MG63 (cell line): ENCODE measurements at places on chromosomes 6 and 20. TPM values are rescaled to one million over a fixed set of nuclear protein-coding genes. Genes with fewer than 3 reads are reported as not detected.

CNR1 gene
- 0.07 and 0.72 TPM in 2 replicates for total RNA-seq

ACTL10 gene
- total RNA-seq = 2.4 and 3.5 TPM in 2 replicates

AGER gene
- 1.4 TPM in 1 of 2 replicates, not detected in the other for total RNA-seq

HECA gene
- 4.0 and 4.8 TPM in 2 replicates for total RNA-seq

EDN1 gene
- total RNA-seq = 23.2 and 26.8 TPM in 2 replicates

SEMG2 gene
- total RNA-seq = not detected in 2 replicates

SLC26A8 gene
- total RNA-seq = not detected in 2 replicates

CAP2 gene
- 3.2 and 5.4 TPM in 2 replicates for total RNA-seq

UBD gene
- total RNA-seq = not detected in 2 replicates

PTPRK gene
- 9.7 and 33.7 TPM in 2 replicates for total RNA-seq

HTR1B gene
- not detected in 2 replicates for total RNA-seq

SYCP2 gene
- total RNA-seq = 0.16 and 1.2 TPM in 2 replicates

DEFB119 gene
- not detected in 2 replicates for total RNA-seq

CLIC5 gene
- total RNA-seq = not detected in 2 replicates

BCAS1 gene
- total RNA-seq = not detected in 2 replicates

CNBD2 gene
- total RNA-seq = 3.4 TPM in 1 of 2 replicates, not detected in the other

MMP24 gene
- 43.2 and 52.3 TPM in 2 replicates for total RNA-seq

SPATS1 gene
- total RNA-seq = not detected in 2 replicates

FOXP4 gene
- total RNA-seq = 0.53 TPM in 1 of 2 replicates, not detected in the other

CD24 gene
- total RNA-seq = 0.30 and 1.7 TPM in 2 replicates

HLA-DMB gene
- total RNA-seq = 0.76 and 0.79 TPM in 2 replicates

RSPO3 gene
- total RNA-seq = not detected in 2 replicates

OR2B6 gene
- not detected in 2 replicates for total RNA-seq

PPP1R3G gene
- total RNA-seq = 0.16 TPM in 1 of 2 replicates, not detected in the other

PRDM13 gene
- 0.07 TPM in 1 of 2 replicates, not detected in the other for total RNA-seq

MAFB gene
- total RNA-seq = 0.52 and 2.6 TPM in 2 replicates

RNASET2 gene
- 31.6 and 32.1 TPM in 2 replicates for total RNA-seq

CST9 gene
- total RNA-seq = not detected in 2 replicates

NKAIN4 gene
- total RNA-seq = not detected in 2 replicates

ZC2HC1B gene
- not detected in 2 replicates for total RNA-seq
